ENCODE measurements at places on chromosomes 11 and 22.

GRCh38 chr11:43994196-43994595, 51.8 kb downstream of the C11orf96 start:
- no peak for DNase-seq

DNA sequence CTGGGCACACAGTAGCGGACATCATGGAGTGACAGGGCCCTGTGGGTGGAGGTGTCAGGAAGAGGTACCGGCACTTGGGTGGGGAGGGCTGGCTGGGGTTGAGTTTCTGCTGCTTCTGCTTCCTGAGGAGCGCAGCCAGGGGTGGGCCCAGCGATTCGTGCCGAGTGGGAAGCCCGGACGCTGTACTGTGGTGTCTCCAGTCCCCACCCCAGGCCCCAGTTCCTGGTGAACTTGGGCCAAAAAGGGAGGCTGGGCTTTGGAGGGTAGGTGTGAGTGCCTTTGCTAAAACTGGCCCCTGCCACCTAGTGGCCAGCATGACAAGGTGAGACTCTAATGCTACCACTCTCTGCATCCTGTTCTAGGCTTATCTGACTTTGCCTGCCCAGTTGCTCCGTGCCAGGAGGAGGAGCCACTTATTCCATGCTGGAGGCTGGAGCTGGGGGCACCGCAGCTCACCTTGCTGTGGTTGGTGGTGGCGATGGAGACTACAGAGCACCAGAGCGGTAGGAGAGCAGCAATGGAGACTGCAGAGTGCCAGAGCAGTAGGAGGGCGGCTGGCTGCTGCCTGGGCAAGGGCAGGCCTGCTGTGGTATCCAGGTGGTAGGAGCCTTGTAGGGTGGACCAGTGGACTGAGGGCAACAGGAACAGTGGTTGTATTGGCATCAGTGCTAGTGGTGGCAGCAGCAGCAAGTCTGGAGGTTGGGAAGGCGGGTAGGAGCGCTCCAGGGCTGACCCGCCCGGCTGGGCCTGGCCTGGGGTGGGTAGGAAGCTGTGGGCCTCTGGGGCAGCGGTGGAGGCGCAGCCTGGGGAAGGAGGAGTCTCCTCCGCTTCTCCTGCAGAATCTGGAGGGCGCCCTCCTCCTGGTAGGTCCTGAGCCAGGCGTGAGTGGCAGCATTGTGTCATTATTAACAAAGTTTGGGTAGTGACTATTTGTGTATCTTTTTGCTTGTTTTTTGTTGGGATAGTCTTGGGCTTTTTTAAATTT, 2.2 kb upstream of the RFPL2 start:
- no peak for DNase-seq

- DNase-seq = no peak
Measured at GRCh38 chr22:24944217-24944937, 2.1 kb downstream of the LHFPL7 start.

DNA sequence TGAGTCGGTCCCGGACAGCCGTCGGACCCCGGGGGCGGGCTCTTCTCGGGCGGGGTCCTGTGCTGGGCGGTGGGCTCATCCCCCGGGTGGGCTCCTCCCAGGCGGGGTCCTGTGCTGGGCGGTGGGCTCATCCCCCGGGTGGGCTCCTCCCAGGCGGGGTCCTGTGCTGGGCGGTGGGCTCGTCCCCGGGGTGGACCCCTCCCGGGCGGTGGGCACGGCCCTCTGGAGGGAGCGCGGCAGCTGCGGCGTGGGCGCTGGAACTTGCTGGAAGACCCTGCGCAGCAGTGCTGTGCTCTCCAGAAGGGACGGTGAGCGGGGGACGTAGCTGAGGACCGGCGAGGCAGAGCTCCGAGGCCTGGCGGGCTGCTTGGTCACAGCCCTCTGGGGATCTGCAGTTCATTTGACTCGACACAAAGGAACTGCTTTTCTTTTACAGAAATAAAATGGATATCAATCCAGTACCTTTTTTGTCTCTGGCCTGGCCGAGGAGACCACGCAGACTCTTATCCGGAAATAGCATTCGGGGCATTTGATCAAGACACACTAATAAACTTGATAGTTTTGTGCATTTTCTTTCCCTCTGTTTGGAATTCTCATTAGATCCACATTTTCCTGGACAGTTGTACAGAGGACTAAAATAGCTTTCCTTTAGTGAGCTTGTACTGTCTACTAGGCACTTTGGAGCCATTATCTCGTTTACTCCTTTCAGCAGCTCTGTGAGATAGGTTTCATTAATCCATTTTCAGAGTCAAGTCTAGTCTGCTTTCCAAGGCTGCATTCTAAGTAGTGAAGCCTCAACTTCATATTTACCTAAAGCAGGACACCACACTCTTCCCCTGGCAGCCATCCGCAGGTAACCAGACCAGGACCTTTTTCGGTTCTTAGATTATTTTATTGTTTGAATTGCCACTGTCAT, 812 bp downstream of the JAM3 start:
- DNase-seq = no peak

GRCh38 chr22:23569716-23570115, 10.4 kb downstream of the IGLL1 start:
- no peak for DNase-seq

DNA sequence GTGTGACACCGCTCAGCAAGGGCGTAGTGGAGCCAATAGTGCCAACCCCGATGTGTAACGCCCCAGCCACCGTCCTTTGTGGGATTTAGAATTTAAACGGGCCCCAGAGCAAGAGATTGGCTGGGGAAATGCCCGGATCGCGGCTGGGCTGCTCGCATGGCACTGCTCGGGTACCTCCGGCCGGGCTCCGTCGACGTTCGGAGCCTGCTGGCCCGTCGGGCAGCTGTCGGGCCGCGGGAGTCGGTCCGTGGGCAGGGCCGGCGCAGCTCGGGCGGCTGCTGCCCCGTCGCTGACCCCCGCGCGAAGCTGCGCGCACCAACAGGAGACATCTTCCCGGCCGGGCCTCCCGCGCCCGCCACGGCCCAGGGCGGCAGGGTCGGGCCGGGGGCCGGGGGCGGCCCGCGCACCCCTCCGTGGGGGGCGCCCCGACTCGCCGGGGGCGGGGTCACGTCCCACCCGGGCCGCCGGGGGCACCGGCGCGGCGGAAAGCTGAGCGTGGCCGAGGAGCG, 1.3 kb upstream of the KDM2A start:
- no peak for DNase-seq

- DNase-seq = no peak
Measured at GRCh38 chr11:12075822-12076821, 34.3 kb upstream of the MICAL2 start.

DNA sequence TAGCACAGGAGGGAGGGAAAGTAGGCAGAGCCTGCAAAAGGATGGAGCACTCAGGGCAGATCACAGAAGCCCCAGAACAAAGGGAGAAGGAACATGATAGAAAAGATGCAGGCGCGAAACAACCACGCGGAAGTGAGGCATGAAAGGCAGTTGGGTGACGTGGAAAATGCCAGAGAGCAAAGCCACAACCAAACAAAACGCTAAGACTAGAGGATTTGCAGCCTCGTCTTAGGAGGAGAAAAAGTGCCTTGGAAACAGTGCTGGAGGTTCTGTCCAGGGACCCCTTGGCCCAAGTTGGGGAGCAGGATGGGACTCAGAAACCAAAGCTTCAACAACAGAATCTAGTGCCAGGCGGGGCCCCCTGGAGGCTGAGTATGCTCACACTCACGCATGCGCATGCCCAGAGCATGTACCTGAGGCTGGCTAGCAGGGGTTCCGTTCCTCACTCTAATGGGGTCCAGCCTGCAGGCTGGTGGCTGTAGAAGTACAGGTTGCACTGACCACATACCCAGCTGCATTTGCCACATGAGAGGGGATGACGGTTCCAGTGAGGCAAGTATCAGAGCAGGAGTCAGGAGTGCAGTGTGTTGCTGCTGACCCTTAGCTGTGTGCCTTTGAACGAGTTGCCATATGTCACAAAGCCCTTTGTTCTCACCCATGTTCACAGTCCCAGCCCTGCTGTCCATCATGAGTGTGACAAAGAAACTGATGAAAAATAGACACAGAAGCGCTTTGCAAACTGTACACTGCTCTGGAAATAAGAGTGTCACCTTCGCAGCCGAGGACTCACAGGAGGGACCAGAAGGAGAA, 568.6 kb upstream of the CADM1 start:
- no peak for DNase-seq

GRCh38 chr11:134483857-134484256, 71.8 kb upstream of the B3GAT1 start:
- no peak for DNase-seq

DNA sequence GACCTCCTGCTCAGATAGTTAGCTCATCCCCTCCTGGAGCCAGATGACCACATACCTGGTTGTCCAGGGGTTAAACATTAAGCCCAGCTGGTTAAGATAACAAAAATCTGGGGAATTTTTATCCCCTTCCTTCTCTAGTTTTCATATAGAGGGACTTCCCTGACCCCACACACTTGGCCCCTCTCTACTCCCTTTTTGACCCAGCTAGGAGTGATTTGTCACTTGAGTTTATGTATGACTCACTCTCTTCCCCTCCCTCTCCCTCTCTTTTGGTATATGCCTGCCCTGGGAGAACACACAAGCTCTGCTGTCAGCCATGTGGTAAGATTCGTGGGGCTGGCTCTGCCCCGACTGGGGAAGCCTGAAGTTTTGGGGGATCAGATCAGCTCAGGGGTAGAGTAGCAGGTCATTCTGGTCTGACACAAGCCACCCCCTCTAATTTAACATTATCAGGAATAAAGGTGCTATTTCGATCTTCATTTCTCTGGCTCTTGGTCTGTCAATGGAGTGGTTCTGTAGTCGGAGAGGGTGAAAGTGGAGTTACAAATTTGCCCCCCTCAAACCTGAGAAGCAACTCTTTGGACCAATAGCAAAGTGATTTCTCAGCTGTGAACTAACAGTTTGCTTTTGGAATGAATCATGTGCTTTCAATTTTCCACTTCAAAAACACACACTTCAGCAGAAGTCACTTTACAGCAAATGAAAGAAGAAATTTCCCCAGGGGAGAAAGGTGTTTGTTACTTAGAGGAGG, 415.3 kb upstream of the CADM1 start:
- no peak for DNase-seq

GRCh38 chr11:91194546-91194945, 971.7 kb upstream of the CHORDC1 start:
- no peak for DNase-seq

DNA sequence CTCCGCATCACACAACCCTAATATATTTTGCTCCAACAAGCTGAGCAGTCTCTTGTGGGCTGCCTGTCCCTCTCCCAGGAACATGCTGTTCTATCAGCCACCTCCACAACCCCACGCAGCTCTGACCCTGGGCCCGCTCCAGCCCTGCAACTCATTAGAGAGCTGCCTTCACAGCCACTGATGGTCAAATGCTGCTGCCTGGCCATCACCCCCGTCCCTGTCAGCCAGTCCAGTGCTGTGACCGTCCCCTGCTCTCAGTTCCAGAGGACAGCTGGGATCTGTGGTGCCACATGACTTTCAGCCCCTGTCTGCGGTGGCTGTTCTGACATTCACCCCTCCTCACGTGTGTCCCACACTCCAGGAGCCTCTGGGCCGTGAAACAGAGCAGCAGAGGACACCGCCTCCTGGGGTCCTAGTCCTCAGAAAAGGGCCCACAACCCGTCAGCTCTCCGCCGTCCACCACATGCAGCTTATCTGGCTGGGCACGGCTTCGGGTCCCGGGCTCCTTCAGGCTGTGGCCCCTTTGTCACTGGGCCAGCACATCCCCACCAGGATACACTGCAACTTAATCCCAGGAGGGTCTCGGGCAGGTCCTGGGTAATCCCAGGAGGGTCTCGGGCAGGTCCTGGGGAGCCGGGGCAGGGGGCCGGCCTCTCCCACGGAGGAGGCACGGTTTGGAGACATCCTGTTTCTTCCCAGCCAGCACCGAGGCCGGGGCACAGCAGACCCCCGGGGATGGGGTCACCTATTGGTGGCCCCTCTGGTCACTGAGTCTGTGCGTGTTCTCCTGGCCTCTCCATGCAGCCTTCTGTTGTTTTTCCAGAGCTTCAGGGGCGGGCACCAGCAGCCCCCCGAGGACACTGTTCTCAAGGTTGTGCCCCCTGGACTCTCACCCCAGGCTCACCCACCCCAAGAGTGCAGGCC, 15.1 kb downstream of the CRELD2 start:
- no peak for DNase-seq

- DNase-seq = no peak
Measured at GRCh38 chr11:57425565-57426438, 1.1 kb downstream of the SLC43A3 start.

GRCh38 chr11:33062137-33062536, 22.8 kb downstream of the TCP11L1 start:
- DNase-seq = no peak

DNA sequence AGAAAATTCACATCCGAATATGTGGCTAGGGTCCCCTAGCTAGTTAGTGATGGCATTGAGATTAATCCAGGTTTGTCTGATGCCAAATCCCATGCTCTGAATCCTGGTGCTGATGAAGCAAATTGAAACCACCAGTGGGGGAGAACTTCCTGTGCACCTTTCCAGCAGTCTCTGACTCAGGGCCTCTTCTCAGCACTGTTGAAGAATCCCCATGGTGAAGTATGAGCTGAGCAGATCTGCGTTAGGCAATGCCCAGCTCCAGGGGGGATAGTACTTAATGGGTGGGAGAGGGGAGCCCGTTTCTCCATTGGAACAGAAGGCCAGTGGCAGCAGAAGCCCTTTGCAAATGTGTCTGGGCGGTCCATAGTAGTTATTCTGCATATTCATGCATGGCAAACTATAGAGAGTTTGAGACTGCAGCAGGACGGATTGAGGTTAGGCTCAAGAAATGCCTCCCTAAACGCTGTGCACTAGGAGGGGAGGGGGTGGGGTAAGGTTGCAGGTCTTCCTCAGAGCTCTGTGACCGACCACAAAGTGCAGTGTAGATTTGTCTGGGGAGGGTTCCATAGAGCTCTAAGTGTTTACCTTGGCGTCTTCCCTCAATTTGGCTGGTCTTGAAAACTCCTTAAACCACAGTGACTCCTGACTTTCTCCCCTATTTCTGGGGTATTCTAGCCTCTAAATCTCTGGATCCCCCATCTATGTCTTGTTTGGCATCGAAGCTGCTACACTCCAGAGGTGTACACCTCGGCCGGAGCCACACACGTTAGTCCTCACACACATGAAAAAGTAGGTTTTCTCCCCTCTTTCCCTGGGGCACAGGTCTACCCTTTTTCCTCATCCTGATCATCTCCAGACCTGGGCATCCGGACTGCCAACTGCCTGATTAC, 4.8 kb downstream of the POU2F3 start:
- no peak for DNase-seq

GRCh38 chr11:110447897-110448745, 18.4 kb downstream of the FDX1 start:
- DNase-seq = no peak

DNA sequence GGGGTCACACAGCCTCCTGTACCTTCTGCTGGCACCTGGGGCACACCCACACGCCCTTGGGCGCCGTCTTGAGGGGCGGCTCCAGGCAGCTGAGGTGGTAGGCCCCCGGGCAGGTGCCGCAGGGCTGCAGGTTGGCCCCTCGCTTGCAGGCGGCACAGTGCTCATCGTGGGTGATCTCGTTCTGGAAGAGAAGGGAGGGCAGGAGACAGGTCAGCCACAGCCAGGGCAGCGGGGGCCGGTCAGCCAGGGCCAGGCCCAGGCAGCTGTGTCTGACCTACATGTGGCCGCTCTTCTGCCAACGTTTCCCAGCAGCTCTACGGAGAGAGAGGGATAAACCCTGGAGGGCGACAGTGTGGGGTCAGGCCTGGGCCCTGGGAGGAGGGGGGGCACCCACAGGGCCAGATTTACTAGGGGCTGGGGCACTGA, 121.9 kb downstream of the PHF21B start:
- no peak for DNase-seq

GRCh38 chr22:32976506-32976905, 81.7 kb downstream of the SYN3 start:
- DNase-seq = no peak

- DNase-seq = no peak
Measured at GRCh38 chr11:131616481-131617140, 246.2 kb downstream of the NTM start.

GRCh38 chr11:83007477-83007876, 64.2 kb downstream of the RAB30 start:
- DNase-seq = no peak

All from activated CD4-positive, alpha-beta T cell treated with anti-CD3 and anti-CD28 coated beads for 24 hours (primary cell).